ENCODE measurements at places on chromosomes 2 and 18. TPM values are rescaled to one million over a fixed set of nuclear protein-coding genes. Genes with fewer than 3 reads are reported as not detected.
A peak's percentile ranks its signal among the peaks of the same experiment; 100 is the strongest.

DNA sequence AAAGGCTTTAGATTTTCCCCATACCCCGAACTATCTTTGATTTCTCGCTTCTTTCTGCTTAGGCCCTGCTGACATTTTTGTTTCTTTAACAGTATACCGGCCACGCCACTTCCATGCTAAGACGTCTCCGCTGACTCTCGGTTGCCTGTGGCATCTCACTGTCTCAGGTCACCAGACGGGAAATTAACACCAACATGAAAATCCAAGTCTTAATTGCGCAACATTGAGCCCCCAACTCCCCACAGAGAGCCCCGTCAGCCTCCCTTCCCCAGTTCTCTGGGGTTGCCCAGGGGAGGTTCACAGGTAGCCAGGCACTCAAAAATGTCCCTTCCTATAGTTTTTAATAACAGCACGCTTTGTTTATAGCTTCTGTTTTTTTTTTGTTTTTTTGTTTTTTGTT, 30.2 kb downstream of the CD8B2 start:
- DNase-seq = no peak

DNA sequence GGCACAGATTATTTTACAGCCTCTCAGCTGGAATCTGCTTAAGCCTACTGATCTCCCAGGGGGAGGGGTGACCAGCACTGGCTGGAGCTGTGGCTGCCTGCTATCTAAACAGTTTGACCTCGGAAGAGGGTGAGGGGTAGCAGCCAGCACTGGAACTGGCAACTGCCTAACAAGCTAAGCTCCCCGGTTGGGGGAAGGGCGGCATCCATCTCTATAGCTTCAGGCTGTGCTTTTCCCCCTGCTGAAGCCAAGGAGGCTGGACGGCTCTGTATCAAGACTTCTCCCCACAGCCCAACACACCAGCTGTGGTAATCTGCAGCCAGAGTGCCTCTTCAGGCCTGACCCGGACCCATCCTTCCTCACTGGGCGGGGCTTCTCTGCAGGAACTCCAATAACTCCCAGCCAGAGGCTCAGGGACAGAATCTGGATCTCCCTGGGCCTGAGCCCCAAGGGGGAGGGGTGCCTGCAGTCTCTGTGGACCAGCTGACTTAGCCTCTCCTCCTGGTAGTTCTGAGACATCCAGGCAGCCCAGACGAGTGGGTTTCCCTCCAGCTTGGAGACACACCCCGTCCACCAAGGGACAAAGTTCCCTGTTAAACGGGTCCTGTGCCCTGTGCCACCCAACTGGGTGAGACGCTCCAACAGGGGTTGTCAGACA, 560.2 kb downstream of the LRP1B start:
- peak; percentile 26 for DNase-seq

- no peak for DNase-seq
Measured at GRCh38 chr2:201275069-201275468, 14.7 kb downstream of the CASP8 start.

- peak; percentile 29 for DNase-seq
Measured at GRCh38 chr2:100246163-100247145, 75.8 kb downstream of the LONRF2 start.

- DNase-seq = no peak
Measured at GRCh38 chr2:241187918-241188234, 601 bp upstream of the ANO7 start.

GRCh38 chr2:30947686-30948085, 140.4 kb upstream of the CAPN13 start:
- DNase-seq = no peak

DNA sequence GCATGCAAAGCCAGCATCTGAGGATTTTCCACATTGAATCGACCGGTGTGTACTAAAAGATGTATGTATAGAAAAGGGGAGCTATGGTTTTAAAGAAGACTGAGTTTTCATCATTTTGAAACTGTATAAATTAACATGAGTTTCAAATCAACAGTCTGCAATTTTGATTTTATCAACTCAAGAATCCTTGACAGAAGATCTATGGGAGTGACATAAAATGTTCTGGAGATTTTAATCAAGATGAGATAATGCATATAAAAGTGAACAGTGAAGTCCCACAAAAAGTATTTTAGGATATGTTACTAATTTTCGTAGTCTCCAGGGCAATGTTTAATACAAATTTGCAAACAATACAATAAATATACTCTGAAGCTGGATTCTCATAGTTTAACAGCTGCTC, 24.0 kb upstream of the CERS6 start:
- DNase-seq = no peak

DNA sequence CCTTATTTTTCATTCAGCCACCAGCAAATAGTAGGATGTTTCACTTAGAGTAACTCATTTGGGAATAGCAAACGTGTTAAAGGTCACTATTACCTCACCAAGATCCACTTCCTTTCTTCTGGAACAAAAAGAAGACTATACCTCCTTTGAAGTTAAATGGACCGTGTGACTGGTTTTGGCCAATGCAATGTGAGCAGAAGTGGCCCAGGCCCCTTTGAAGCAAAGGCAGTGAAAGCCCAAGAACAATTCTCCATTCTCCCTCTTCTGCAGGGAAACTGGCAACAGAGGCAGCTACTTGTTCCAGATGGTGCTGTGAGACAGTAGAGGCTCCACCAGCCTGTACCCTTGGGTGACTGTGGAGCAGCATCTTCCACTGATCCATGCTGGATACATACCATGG, 11.3 kb upstream of the MALL start:
- no peak for DNase-seq

GRCh38 chr2:48496849-48497248, 33.1 kb upstream of the STON1 start:
- DNase-seq = no peak

GRCh38 chr2:102622646-102623045, 3.3 kb downstream of the SLC9A2 start:
- no peak for DNase-seq

GRCh38 chr2:239122421-239123110, 274.7 kb downstream of the TWIST2 start:
- no peak for DNase-seq

DNA sequence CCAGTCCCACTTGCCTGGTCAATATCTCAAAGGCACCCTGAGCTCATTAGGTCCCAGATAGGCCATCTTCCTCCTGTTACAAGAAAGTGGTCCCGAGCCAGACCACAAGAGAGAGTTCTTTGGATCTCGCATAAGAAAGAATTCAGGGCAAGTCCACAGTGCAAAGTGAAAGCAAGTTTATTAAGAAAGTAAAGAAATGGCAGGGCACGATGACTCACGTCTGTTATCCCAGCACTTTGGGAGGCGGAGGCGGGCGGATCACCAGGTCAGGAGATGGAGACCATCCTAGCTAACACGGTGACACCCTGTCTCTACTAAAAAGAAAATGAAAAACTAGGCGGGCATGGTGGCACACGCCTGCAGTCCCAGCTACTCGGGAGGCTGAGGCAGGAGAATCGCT, 10.8 kb upstream of the SMAD7 start:
- no peak for DNase-seq

GRCh38 chr2:64889803-64890202, 99.4 kb upstream of the SLC1A4 start:
- DNase-seq = no peak

DNA sequence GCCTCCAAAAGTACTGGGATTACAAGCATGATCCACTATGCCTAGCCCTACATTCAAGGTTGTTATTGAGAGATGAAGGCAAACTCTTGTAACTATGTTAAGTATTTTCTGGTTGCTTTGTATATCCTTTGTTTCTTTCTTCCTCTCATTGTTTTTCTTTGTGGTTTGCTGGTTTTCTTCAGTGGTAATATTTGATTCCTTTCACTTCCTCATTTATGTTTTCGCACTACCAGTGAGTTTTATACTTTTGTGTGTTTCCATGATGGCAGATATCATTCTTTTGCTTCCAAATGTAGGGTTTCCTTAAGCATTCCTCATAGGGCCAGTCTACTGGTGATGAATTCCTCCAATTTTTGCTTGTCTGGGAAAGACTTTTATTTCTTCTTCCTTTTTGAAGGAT, 90.2 kb downstream of the NCK2 start:
- DNase-seq = no peak

GRCh38 chr18:12293831-12294230, 14.2 kb upstream of the TUBB6 start:
- DNase-seq = no peak

- DNase-seq = no peak
Measured at GRCh38 chr2:117723888-117724434, 90.5 kb upstream of the DDX18 start.

The DNAJC10 gene
- 103 TPM for total RNA-seq

The GLI2 gene
- total RNA-seq = 45.9 TPM

The VPS4B gene
- total RNA-seq = 44.1 TPM

The CNGA3 gene
- not detected for total RNA-seq

The DNAH7 gene
- total RNA-seq = 0.23 TPM

The CFAP210 gene
- total RNA-seq = 0.60 TPM

The GPR75 gene
- 2.8 TPM for total RNA-seq

The SGO2 gene
- 29.9 TPM for total RNA-seq

The COMMD1 gene
- total RNA-seq = 24.7 TPM

The LRATD1 gene
- total RNA-seq = 2.3 TPM
